Upper lobe of right lung (tissue), 1 donor: ENCODE measurements at places on chromosomes 7 and 10. TPM values are rescaled to one million over a fixed set of nuclear protein-coding genes. Genes with fewer than 3 reads are reported as not detected.

GPR22 gene
- total RNA-seq = not detected

AKR1D1 gene
- total RNA-seq = not detected

TNRC18 gene
- total RNA-seq = 118 TPM

MRC1 gene
- total RNA-seq = 370 TPM

VGF gene
- not detected for total RNA-seq

GRID1 gene
- total RNA-seq = 3.0 TPM

FAM25C gene
- total RNA-seq = not detected

CCL24 gene
- 4.8 TPM for total RNA-seq

LRRN3 gene
- total RNA-seq = 8.9 TPM

SNX10 gene
- 73.8 TPM for total RNA-seq

EPHA1 gene
- 13.9 TPM for total RNA-seq

ELOVL3 gene
- 0.87 TPM for total RNA-seq

PLA2G12B gene
- 1.2 TPM for total RNA-seq

PDE1C gene
- total RNA-seq = 13.0 TPM

EMX2 gene
- not detected for total RNA-seq

DNA sequence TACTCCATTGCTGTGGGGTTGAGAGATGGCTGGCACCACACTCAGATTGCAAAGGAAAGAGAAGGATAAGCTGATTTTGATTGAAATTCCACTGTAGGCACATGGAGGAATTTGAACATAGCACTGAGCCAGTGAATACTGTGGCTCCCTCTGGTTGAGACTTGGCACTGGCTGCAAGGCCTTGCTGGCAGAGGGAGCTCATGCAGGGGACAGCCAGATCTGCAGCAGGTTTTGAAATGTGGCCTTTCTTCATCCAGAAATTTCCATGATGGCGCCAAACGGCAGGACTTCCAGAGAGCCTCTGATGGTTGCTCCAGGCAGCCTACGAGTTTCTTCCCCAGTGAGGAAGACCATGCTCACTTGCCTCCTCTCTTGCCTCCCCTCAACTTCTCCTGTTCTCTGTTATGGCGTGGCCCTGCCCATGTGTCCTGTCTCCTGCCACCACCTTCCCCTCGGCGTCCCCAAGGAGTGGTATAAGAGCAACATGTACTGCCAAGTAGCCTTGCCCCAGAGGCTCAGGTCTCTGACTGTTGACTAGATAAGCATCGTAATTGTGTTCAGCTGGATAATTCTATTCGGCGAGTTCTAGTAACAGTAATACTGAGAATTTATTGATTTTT lies 265.6 kb downstream of the CCDC3 start:
- DNase-seq = no peak

DNA sequence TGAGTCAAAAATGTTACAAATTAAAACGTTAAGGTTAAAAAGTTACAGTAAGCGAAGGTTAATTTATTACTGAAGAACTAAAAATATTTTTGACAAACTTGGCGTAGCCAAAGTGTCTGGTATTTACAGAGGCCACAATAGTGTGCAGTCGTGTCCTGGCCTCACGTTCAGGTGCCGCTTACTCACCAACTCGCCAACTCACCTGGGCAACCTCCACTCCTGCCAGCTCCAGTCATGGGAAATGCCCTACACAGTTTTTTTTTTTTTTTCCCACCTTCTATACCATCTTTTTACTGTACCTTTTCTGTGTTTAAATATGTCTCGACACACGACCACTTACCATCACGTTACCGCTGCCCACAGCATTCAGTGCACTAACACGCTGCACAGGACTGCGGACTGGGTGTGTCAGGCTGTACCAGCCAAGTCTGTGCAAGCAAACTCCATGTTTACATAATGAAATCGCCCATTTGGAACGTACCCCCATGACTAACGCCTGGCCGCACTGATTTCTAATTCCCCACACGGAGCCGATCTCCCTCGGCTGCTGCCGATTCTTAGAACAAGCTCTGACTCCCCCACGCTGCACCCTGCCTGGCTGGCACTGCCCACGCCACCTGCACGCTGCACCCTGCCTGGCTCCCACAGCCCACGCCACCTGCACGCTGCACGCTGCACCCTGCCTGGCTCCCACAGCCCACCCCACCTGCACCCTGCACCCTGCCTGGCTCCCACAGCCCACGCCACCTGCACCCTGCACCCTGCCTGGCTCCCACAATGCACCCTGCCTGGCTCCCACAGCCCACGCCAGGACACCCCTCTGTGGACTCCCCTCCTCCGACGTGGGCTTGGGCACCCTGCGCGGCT lies 203.1 kb downstream of the ZMYND11 start:
- DNase-seq = peak; percentile 48

- DNase-seq = no peak
Observed at GRCh38 chr10:80141696-80142460, 9.3 kb downstream of the PLAC9 start.

DNA sequence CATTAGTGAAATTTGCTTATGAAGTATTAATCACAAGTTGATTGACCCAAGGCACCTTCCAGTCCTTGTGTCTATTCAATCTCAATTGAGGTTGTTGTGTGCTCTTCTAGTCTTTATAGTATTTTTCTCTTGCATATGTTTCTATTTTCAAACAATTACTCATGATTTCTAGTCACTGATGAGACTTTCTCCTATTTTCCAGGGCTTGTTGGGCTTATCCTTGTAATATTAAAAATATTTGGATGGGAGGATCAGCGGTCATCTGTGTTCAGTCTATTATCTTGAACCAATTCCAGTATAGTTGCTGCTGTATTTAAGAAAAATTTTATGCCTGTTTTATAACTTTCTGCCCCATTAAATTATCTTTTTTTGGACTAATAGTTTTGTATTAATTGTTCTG lies 154.4 kb downstream of the PTEN start:
- DNase-seq = no peak

GRCh38 chr10:92082583-92083280 lies 159.2 kb downstream of the BTAF1 start:
- DNase-seq = no peak

- DNase-seq = no peak
Observed at GRCh38 chr7:6146666-6147065, 115.5 kb downstream of the ANKRD61 start.

- no peak for DNase-seq
Observed at GRCh38 chr10:42836771-42837468, 54.3 kb downstream of the BMS1 start.

GRCh38 chr10:105844241-105844640 lies 1203.2 kb downstream of the SORCS3 start:
- DNase-seq = no peak

GRCh38 chr7:27116031-27116961 lies 13.8 kb upstream of the HOXA2 start:
- DNase-seq = no peak

- no peak for DNase-seq
Observed at GRCh38 chr7:142279601-142280000, 21.7 kb upstream of the PRSS58 start.

DNA sequence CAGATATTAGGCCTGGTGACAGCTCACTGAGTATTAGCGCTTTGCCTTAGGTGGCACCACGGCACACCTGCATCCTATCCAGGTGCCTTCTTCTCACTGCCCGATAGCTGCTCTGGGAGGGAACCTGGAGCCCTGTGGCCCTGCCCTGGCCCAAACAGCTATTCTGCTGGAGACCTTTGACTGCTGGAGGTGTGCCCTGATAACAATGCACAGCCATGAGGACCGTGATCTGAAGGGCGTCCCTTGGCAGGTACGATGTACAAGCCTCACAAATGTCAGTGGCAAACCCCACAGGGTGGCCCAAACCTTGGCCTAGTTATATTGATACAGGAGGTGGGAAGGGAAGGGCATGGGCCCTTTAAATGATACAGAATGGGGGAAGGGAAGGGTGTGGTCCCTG lies 259.5 kb downstream of the GRID1 start:
- no peak for DNase-seq

DNA sequence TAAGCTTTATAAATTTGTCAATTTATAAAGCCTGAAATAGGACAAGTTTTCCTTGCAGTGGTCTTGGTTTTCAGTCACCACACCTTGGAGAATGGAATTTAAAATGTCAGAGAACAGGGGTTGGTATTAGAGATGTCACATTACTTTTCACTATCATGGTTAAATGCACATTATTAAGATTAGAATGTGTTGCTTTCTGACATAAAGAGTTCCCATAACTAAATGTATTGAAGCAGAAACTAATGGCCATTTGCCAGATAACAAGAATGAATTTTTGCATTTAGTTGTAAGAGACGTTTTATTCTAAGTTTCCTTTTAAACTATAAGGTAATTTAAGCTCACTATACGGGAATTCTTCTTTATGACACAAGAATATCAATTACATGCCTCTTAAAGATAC lies 172.3 kb downstream of the ARL4A start:
- DNase-seq = no peak

DNA sequence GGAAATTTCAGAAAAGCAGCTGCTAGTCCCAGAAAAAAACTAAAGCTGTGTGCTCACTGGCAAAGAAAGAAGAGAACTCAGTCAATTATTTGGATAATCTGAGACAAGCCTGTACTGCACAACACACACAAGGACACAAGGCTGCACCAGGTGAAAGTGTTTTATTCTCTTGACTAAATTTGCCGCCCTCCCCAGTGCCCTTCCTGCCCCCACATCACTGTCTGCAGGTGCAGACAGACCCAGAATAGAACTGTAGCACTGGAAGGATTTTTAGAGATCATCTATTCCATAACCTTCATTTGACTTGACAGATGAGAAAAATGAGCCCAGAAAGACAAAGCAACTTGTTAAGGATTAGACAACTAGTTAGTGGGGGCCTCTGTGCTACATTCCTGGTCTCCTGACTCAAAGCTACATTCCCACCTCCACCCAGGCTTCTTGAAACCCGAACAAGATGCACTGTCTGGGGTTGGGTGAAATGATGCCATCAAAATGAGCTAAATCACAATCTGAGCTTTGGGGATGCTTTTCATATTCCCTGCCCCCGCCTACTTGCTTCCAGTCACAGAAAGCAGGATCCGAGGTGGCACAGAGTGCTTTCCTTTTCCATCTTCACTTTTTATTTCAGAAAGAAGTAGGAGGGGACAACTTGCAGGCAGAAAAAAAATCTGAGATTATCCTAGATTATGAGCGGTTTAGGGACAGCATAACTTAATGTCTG lies 5.2 kb upstream of the VAX1 start:
- DNase-seq = no peak

DNA sequence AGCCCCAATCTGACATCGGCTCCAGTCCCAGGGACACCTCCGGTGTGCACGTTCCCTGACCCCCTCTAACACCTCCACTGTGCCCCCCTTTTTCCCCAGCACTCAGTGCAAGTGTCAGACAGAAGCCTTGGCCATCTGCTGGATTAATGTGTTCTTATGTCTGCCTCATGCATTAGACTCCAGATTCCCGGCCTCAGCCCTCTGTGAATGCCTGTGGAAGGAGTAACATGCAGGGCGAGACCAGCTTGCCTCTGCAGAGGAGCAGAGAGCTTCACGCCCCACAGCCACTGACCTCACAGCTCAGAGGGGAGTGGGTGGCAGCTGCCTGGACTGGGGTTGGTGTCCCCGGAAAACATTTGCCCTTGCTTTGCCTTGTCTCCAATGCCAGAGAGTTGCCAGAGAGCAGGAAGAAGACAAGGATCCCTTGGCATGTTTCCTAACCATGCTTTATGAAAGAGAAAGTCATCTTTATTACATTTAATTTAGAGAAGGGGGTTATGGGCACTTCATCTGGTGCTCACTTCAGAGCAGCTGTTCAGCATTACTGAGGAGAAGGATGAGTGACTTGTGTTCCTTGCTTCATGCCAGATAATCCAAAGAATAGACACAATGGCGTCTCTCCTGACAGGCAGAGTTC lies 91.6 kb upstream of the CXCL12 start:
- no peak for DNase-seq

DNA sequence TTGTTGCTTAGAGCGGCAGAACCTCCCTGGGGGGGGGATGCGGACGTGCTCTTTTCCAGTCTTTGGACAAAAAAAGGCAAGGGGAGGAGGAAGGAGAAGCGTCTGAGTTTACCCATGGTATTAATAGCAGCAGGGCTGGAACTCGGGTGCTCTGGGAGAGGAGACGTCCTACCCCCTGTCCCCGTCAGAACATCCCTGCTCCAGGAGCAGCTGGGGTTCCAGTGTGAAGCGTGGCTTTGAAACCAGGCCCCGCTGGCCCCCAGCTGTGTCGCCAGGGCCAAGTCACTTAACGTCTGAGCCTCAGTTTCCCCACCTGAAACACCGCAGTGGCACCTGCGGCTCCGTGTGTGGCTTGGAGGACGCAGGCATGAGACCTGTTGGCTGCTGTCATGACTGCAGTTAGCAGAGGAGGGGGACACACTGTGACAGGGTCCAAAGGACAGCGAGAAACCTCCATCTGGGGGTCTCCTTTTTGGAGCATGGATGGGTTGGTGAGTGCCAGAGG lies 1.4 kb downstream of the AMZ1 start:
- DNase-seq = no peak

- no peak for DNase-seq
Observed at GRCh38 chr7:20737840-20738448, 48.7 kb downstream of the SP8 start.

GRCh38 chr10:119772334-119772733 lies 46.5 kb downstream of the INPP5F start:
- DNase-seq = no peak

GRCh38 chr10:71232089-71232998 lies 20.0 kb downstream of the UNC5B start:
- peak; percentile 77 for DNase-seq

DNA sequence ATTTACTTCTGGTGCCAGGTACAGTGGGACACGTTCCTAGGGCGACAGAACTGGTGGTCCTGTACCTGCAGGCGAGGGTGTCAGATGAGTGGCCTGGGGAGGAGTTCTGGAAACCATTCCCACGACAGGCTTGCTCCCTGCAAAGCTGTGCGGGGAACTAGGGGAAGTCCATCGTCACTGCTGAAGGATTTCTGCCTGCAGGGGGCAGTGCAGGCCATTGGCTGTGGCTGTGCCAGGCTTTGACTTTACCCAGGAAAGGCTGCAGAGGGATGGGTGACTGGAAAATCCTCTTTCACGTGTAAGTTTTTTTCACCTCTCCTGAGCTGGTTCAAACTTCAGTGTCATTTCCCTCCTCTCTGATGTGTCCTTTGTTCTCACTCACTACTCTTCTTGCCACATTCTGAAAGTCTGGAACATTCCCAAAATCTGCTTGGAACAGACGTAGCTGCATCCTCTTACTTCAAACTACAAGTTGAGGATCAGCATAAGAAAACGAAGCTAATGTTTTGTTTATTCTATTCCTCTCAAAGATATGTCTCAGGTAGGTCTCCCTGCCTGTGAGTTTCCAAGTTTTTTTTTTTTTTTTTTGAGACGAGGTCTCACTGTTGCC lies 126.5 kb downstream of the SH2D4B start:
- DNase-seq = peak; percentile 86

GRCh38 chr7:83684928-83685327 lies 36.0 kb upstream of the SEMA3E start:
- DNase-seq = no peak

GRCh38 chr10:97923057-97923456 lies 73.4 kb downstream of the GOLGA7B start:
- peak; percentile 39 for DNase-seq

DNA sequence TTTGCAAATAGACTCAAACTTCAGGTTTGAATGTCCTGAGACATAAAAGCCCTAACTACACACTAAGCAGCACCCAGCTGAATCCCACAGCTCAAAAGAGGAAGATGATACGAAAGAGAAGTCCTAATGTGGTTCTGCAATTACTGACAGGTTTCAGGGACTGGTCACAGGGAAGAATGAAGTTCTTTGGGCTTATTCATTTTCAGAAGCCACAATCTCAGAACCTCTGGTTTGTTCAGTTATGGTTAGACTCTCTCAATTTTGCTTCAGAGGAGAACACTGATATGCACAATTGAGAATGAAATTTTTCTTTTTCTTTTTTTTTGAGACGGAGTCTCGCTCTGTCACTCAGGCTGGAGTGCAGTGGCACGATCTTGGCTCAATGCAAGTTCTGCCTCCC lies 94.6 kb upstream of the FAM180A start:
- DNase-seq = no peak
